ENCODE measurements at places on chromosomes 13 and 19.

GRCh38 chr19:48681127-48681470 is 8.3 kb upstream of the NTN5 start:
- peak; percentile 89 for DNase-seq

- DNase-seq: no peak
These were observed 84.4 kb upstream of the UQCRFS1 start for GRCh38 chr19:29297381-29297780.

DNA sequence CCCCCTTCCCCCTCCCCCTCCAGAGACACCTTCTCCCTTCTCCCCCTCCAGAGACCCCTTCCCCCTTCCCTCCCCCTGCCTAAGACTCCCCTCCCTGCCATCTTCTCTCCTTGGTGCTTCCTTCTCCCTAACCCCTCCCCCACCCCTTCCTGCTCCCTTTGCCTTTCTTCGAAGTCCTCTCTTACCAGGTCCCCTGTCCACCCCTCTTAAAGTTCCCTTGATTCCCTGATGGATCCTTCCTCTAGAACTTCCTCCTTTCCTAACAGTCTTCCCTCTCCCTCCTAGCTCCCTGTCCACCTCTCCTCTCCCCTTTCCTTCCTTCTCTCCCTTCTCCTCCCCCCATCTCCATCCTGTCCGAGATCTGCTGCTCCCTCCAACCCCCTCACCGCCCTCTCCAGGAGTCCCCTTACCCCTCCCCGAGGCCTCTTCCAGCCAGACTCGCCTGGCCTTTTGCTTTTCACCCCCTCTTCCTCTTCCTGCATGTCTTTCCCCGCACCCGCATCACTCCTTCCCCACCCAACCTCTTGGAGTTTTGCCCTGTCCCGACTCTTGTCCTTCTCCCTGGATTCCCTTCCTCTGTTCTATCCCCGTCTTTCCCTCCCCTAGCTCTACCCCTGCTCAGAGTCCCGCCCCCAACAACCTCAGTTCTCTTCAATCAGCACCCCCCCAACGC is 3.1 kb downstream of the TNFSF9 start:
- DNase-seq: no peak

DNA sequence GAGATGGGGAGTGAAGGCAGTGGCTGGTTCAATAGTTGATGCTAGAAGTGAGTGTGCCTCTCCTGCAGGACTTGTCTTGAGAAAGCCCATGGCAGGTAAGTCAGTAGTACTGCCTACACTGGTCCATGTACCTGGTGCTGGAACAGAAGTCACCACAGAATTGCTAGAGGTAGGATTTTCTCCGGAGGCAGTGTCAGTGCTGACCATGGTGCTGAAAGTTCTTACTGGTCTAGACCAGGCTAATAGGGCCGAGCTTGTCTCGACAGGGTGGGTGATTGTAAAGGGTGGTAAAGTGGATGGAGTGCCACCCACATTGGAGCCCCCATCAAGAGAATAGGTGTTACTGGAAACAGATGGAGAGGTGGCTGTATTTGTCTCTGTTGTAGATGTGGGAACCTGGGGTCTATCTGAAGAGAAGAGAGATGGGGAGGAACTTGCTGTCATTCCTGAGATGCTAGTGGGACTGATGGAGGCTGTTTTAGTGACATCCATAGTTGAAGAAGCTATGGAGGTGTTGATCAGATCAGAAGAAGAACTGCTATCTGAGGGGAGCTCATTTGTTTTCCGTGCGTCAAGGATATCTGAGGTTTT is 36.6 kb downstream of the MUC16 start:
- peak; percentile 39 for DNase-seq

DNA sequence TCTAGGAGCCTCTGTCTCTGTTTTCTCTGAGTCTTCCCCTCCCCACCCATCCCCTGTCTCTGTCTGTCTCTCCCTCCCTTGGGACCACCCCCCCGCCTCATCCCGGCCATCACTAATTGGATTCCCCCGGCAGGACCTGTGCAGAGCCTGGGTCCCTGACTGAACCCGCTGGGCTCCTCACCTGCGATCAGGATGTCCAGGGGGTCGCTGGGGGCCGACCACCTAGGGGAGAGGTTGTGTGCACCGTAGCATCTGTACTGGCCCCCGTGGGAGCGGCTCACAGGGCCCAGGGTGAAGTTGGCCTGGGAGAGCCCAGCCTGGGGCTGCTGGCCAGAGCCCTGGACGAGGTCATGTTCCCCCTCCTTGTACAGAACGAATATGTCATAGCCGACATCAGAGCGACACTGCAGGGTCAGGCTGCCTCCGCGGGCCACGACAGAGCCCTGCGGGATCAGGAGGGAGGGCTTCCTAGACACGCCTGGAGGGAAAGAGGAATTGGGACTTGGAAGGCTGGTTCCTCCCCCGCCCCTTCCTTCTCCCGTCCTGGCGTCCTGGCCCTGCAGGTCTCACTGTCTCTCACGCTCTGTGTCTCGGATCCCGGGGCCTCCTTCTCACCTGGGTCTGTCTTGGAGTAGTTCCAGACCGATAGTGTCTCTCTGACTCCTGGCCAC is 1.8 kb downstream of the LILRB5 start:
- no peak for DNase-seq
